ENCODE measurements at places on chromosomes 2 and 18.

DNA sequence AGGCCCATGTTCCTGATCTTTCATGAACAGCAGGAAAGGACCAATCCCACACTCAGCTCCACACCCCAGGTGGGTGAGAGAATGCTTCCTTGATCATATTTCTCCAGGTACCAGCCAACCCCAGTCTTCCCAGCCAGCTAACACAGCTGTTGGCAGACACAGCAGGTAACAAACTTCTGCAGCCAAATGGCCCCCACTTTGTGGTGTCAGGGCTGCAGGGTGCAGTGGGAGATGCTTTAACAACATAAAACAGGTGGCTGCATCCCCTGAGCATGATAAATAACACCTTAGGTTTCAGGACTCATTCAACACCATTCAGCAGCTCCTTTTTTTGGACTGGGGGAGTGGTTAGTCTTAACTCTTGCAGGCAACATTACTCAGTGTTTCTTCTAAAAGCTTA lies 76.7 kb upstream of the ACAA2 start:
- DNase-seq = no peak

GRCh38 chr2:31107591-31108300 lies 30.5 kb downstream of the GALNT14 start:
- no peak for DNase-seq

- no peak for DNase-seq
Observed at GRCh38 chr2:100755441-100755840, 64.5 kb upstream of the NPAS2 start.

GRCh38 chr18:22783662-22784076 lies 149.5 kb upstream of the RBBP8 start:
- no peak for DNase-seq

DNA sequence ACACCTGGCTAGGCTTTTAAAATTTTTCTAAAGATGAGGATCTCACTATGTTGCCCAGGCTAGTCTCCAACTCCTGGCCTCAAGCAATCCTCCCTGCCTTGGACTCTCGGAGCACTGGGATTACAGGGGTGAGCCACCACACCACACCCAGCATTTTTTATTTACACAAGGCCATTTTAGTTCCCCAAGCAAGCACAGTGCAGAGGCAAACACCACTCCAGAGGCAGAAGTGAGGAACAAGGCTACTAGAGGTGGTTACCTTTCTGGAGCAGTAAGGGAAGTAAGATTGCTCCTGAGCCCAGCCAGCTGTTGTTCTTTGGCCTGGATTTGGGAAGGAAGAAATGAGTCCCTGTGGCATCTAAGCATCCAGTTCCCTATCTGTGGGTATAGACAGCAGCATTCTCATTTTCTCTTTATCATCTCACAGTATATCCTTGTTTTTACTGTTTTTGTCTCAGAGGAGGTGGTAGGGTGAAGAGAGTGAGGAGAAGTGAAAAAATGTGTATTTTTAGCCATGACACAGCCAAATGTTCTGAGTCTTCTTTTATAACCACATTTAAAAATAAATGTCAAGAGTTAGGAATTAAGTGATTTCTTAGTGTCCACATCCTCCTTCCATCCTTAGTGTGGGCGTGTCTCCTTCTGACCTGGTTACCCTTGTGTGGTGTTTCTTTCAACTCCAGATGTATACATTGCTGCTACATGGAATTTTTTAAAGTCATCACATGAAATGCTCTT lies 10.5 kb upstream of the TTC39C start:
- DNase-seq = no peak

Measured in stimulated activated CD8-positive, alpha-beta memory T cell treated with anti-CD3 and anti-CD28 coated beads, Interleukin-7, amount 100 ng/mL, for 1 hour (primary cell).